Colonic mucosa (tissue), 4 donors: ENCODE measurements at places on chromosomes 4 and X. TPM values are rescaled to one million over a fixed set of nuclear protein-coding genes. Genes with fewer than 3 reads are reported as not detected.

The DCAF4L1 gene
- 0.05 TPM for total RNA-seq

The GPC4 gene
- 15.4 TPM for total RNA-seq

The MEPE gene
- total RNA-seq: not detected

The CCNB3 gene
- total RNA-seq: 0.11 TPM
